ENCODE measurements at places on chromosomes 13 and 19.

DNA sequence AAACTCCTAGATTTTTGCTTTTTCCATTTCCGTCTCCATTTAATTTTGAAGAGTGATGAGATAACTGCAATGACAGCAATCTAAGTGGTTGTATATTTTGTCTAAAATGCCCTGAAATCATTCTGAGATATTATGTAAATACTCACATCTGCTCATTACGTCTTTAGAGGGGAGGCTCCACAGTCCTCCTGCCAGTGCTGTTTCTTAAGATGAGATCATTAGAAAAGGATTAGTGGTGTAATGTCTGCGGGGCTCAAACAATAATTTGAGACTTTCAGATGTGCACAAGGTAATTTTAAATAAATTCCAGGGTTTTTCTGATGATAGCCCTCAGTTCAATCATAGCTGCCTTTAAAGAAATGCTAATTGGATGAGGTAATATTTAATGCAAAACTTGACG is 437.9 kb downstream of the FOXO1 start:
- DNase-seq, result no peak

DNA sequence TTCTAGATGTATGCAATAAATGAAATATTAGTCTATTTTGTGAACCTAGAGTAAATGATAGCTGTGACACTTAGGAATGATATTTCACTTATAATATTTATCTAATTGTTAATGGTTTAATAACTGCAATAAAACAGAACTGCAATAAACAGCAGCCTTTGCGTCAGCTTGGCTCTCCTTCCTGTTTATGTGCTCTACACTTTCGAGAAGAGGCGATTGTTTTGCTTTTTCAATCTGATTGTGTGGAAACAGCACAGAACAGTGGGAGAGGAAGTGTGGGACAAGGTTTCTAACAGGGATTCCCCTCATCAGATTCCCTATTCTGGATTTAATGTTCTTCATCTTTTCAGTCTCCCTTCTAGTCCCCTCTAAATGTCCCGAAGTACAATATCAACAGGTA is 17.3 kb upstream of the TRPC4 start:
- DNase-seq, result no peak

DNA sequence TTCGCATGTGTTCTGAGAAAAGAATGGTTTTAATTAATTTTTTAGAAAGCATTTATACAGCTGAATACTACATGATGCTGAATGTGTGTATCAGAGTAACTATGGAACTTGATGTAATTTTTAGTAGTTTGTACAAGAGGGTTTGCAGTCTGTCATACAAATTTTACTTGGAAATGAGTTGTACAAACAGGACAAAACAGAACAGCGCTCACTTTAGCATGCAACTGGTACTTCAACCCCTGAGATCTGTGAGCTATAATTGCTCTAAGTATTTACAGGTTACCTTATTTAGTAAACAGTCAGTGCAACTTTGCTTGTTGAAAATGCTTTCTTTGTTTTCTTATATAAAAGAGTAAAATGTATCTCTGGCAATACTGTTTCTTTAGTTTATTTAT is 706 bp downstream of the TNFRSF19 start:
- DNase-seq, result no peak

DNA sequence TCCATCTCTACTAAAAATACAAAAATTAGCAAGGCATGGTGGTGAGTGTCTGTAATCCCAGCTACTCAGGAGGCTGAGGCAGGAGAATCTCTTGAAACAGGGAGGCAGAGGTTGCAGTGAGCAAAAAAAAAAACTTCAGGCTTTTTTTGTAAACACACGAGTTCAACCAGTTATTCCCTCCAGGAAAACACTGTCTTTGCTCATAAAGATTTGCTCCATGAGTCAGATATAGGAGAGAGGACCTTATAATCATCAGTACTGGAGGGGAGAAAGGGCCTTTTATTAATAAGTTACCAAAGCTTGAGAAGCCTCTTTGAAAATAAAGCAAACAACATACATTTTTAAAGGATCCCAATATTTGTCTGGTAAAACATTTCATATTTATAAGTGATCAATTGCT is 110.7 kb downstream of the EFNB2 start:
- no peak for DNase-seq

GRCh38 chr19:6272913-6273600 is 6.7 kb downstream of the MLLT1 start:
- no peak for DNase-seq

- DNase-seq, result no peak
These were observed 53.3 kb downstream of the MYO16 start for GRCh38 chr13:108682714-108683113.

DNA sequence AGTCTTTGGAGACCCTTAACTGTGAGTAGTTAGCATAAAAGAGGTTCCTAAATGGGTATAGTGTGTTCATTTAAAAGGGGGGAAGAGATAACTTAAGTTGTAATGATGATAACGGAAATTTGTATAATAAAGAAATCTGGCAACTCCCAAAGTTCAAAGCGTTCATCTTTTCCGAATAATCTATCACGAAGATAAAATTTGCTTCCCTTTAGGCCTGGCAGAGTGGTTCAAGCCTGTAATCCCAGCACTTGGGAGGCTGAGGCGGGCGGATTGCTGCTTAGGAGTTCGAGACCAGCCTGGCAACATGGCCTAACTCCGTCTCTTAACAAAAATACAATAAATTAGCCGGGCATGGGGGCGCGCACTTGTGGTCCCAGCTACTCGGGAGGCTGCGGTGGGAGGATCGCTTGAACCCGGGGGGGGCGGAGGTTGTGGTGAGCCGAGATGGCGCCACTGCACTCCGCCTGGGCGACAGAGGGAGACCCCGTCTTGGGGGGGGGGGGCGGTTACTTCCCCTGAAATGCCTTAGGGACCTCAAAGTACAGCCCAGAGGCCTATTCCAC is 934 bp downstream of the N4BP2L2 start:
- no peak for DNase-seq

DNA sequence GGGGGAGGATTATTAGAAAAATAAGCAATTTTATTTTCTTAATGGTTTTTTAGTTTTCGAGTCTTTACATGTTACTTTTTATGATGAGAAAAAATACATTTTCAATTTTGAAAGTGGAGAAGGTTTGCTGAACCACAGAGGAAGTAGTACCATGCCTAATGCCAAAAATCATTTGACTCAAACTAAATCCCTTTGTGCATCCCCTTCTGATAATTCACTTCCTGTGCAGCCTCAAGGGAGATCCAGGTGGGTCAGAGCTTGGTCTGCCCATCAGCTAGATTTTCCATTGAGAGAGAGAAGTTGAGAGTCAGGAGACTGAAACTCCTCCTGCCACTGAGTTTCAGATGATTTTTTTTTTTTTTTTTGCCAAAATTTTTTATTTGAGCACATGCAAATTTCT is 571.7 kb downstream of the LIG4 start:
- no peak for DNase-seq

- DNase-seq, result no peak
These were observed 8.3 kb downstream of the CDC37 start for GRCh38 chr19:10395003-10395402.

- no peak for DNase-seq
These were observed 212.8 kb downstream of the FGF9 start for GRCh38 chr13:21883713-21884112.

GRCh38 chr19:16470541-16470910 is 1.2 kb downstream of the EPS15L1 start:
- no peak for DNase-seq

DNA sequence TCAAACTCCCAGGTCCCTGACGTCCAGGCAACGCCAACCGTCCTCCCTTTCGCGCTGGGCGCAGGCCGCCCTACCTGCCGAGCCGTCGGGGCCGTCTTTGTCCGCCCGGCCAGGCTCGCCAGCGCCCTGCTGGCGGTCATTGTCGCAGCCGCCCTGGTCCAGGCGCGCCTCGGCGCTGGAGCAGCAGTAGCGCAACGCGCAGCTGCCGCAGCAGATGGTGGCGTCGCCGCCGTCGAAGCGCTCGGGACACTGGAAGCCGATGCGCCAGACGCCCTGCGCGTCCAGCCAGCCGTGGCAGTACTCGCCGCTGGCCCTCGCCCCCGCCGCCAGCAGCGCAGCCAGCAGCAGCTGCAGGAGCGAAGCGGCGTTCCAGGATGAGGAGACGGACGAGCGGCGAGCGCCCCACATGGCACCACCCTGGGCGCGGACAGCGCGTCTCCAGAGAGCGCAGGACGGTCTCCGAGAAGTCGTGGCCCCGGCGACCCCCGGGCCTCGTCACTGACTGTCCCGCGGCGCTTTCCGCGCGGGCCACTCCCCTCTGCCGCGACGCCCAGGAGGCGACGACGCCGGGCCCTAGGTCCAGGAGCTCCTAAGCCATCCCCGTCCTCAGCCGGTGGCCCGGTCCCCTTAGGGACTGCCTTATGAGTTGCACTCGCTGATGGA is 1.1 kb downstream of the SHISA2 start:
- DNase-seq, result no peak

DNA sequence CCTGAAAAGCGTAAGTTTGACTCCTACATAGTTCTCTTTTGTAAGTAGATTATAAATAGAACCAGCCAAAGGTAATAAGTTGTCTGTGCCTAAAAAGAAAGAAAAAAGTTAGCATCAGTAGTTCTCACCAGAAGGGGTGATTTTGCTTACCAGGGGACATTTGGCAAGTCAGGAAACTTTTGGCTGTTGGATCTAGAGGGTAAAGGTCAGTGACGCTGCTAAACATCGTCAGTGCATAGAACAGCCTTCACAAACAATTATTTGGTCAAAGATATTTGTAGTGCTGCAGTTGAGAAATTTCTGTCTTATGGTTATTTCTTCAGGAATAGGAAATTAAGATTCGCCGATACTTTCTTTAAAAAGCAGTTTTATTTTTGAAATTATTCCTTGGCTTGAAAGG is 2.0 kb downstream of the USPL1 start:
- no peak for DNase-seq

DNA sequence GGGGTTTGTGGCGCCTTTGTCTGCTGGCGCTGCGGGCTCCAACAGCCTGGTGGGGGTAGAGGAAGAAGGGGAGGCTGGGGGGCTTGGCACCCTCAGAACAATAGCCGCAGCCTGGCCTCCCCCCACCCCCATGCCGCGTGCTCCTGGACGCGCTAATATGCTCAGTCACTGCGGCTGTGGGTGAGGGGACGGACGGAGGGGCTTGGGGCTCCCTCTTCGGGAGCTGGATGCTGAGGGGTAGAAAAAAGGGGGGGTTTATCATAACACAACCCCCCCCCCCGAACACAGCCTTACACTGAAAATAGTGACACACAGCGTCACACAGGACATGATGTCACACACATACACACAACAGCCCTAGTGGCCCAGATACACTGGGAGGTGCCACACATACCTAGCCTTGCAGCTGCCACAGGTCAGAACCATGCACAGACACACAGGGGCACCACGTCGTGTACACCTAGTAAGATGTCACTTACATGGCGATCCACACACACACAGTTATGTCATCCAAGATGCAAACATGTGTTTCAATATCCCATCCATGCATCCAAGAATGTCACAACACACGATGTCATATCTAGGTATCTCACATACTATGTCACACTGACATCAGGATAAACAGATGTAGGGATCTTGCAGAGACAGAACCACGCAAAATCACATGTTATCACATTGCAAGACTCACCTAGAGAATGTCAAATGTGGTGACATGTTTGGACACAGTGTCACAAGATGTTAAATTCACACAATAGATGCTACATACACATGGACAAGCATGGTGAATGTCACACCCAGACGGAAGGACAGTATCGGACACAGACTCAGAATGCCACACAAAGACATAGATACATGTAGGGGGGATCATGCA is 806 bp downstream of the MAST1 start:
- no peak for DNase-seq

DNA sequence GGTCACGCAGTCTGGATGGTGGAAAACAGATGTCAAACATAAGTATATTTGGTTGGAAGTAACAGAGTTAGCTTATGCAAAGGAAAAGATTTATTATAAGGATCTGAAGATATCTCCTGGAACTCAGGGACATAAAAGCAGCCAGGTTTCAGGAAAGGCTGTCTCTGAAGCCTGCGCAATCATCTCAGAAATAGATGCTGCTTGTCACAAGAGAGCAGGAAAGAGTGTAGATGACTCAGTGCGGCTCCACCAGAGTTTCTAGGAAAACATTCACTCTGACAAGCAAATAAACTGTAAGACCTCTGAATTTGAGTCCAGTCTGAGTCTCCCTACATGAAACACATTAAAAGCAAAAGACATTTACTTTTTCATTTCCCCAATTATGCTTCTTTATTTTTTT is 220.4 kb upstream of the HTR2A start:
- DNase-seq, result no peak

GRCh38 chr13:33204130-33204927 is 81.2 kb downstream of the STARD13 start:
- DNase-seq, result no peak

GRCh38 chr13:49220856-49221589 is 885 bp downstream of the MLNR start:
- no peak for DNase-seq

GRCh38 chr13:42028113-42028799 is 20.2 kb upstream of the DGKH start:
- no peak for DNase-seq

- DNase-seq, result no peak
These were observed 28.0 kb downstream of the CARS2 start for GRCh38 chr13:110677731-110678545.

- no peak for DNase-seq
These were observed 533.6 kb downstream of the MYO16 start for GRCh38 chr13:109163037-109163379.

GRCh38 chr13:31896427-31896826 is 135.1 kb upstream of the FRY start:
- no peak for DNase-seq

- DNase-seq, result no peak
These were observed 117.4 kb downstream of the TRPC4 start for GRCh38 chr13:37752146-37752545.

- no peak for DNase-seq
These were observed 65.1 kb downstream of the KCNRG start for GRCh38 chr13:50080203-50080910.

DNA sequence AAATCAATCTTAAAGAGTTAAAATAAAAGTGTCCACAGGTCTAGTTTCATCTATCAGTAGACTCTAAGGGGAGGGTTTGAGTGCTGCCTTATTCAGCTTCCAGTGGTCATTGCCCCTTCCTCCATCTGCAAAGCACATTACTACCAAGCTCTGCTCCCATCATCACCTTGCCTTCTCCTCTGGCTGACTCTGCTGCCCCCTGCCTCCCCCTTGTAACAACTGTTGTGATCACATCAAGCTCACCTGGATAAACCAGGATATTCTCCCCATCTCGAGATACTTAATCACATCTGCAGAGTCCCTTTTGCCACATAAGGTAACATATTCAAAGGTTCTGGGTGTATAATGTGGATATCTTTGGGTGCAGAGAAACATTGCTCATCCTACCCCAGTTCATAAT is 43.3 kb upstream of the GPC6 start:
- DNase-seq, result no peak

DNA sequence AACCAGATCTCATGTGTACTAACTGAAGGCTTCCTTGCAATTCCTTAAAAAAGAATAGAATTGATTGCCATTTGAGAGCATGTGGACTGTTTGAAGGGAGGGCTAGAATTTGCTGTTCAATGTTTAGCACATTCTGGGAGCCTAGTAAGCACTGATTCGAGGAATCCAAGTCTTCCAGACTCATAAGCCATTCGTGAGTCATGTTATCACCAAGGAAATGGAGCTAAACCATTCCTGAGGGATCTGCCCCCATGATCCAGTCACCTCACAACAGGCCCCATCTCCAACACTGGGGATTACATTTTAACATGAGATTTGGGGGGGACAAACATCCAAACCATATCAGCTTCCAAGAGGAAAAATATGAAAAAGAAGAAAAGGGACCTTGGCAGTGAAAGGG is 276.4 kb downstream of the KCNRG start:
- DNase-seq, result no peak
